ENCODE measurements at places on chromosomes 4 and X. TPM values are rescaled to one million over a fixed set of nuclear protein-coding genes. Genes with fewer than 3 reads are reported as not detected.

Gene GPR50
- total RNA-seq, result not detected

Gene ZDHHC15
- 0.48 TPM for total RNA-seq

Gene CTAG2
- total RNA-seq, result not detected

Gene SOX3
- not detected for total RNA-seq

Gene IGSF1
- not detected for total RNA-seq

Gene CENPI
- 2.2 TPM for total RNA-seq

Gene CT45A7
- total RNA-seq, result not detected

Gene SPANXA2
- total RNA-seq, result not detected

Gene MAGEA4
- total RNA-seq, result not detected

Gene RNF175
- total RNA-seq, result not detected

Gene MAGEB17
- not detected for total RNA-seq

Gene GPRIN3
- total RNA-seq, result 6.0 TPM

Gene HTN3
- total RNA-seq, result not detected

Gene TMEM156
- 0.94 TPM for total RNA-seq

Gene FGFR3
- 79.1 TPM for total RNA-seq

Gene IL9R
- 0.63 TPM for total RNA-seq

Gene CT45A10
- not detected for total RNA-seq

Gene ANOS1
- 0.48 TPM for total RNA-seq

Gene CLDN22
- not detected for total RNA-seq

Gene ODAPH
- total RNA-seq, result not detected

Gene PRICKLE3
- 13.0 TPM for total RNA-seq

Gene GYG2
- total RNA-seq, result 3.5 TPM

Gene STPG2
- total RNA-seq, result 0.41 TPM

Gene ARSJ
- 6.5 TPM for total RNA-seq

Gene SUPT20HL1
- total RNA-seq, result not detected

Gene IQCM
- 16.8 TPM for total RNA-seq

Gene IL15
- 12.4 TPM for total RNA-seq

Gene SLIT2
- 1.2 TPM for total RNA-seq

Gene NAP1L3
- 4.7 TPM for total RNA-seq

Gene CFI
- total RNA-seq, result 11.8 TPM

Gene RAB40A
- total RNA-seq, result 0.28 TPM

Gene PRKX
- 10.5 TPM for total RNA-seq

Gene ATP1B4
- total RNA-seq, result not detected

Gene ADGRG2
- total RNA-seq, result 1.3 TPM

Gene CFAP47
- total RNA-seq, result not detected

Gene IL3RA
- total RNA-seq, result 6.3 TPM

Gene HELT
- total RNA-seq, result not detected

Gene TACR3
- total RNA-seq, result not detected

Gene LONRF3
- total RNA-seq, result 16.2 TPM

Gene YTHDC1
- total RNA-seq, result 73.6 TPM

Gene CFAP299
- total RNA-seq, result not detected

Gene TMPRSS11D
- not detected for total RNA-seq

Gene CXorf49
- total RNA-seq, result not detected

Gene DCAF4L1
- total RNA-seq, result not detected

Gene RAB9B
- total RNA-seq, result 8.0 TPM

Gene XG
- not detected for total RNA-seq

Gene UNC5C
- total RNA-seq, result 4.6 TPM

Gene SLC9B1
- 1.4 TPM for total RNA-seq

Gene GAB3
- 3.4 TPM for total RNA-seq

Gene HMX1
- total RNA-seq, result not detected

Gene IL13RA2
- total RNA-seq, result 0.22 TPM

Gene NONO
- 166 TPM for total RNA-seq

Gene PPP4R3C
- total RNA-seq, result not detected

Gene TAF7L
- not detected for total RNA-seq

Gene PARM1
- 286 TPM for total RNA-seq

Gene MAGEA10
- not detected for total RNA-seq

Measured in mucosa of descending colon (tissue), 3 donors.